ENCODE measurements at places on chromosomes 7 and 10.

- no peak for DNase-seq
These were observed 27.3 kb downstream of the AHCYL2 start for GRCh38 chr7:129252128-129252527.

DNA sequence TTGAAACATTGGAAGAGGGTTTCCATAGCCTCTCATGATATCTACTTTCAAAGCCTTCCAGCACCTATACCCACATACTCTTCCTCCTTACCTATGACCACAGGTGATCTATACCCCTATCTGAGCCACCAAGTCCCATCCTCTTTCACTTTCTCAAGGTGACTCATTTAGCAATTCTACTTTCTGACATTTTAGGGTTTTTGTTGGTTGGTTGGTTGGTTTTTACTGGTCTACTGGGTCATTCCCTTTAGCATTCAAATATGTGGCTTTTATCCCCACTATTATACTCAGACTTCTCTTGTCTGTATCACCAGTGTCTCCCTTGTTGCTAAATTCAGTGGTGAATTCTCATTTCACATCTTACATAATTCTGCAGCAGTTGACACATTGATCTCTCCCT, 130.4 kb upstream of the STEAP4 start:
- no peak for DNase-seq

DNA sequence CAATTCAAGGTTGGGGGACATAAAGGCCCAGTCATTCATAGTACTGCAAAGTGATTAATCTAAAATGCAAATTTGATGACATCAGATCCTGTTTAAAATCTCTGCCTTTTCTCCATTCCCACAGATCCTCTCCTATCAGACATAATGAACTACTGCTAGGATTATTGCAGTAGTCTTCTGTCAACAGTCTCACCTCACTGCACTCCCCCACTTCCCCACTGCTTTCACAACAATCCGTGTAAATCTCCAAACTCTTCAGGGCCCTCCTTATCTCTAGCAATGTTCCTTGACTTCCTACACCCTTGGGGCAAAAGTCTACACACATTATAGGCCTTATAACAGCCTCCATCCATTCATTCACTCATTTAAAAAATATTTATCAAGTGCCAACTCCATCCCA, 112.4 kb downstream of the KBTBD2 start:
- no peak for DNase-seq

- no peak for DNase-seq
These were observed 108.1 kb upstream of the FAM133B start for GRCh38 chr7:92698237-92698841.

DNA sequence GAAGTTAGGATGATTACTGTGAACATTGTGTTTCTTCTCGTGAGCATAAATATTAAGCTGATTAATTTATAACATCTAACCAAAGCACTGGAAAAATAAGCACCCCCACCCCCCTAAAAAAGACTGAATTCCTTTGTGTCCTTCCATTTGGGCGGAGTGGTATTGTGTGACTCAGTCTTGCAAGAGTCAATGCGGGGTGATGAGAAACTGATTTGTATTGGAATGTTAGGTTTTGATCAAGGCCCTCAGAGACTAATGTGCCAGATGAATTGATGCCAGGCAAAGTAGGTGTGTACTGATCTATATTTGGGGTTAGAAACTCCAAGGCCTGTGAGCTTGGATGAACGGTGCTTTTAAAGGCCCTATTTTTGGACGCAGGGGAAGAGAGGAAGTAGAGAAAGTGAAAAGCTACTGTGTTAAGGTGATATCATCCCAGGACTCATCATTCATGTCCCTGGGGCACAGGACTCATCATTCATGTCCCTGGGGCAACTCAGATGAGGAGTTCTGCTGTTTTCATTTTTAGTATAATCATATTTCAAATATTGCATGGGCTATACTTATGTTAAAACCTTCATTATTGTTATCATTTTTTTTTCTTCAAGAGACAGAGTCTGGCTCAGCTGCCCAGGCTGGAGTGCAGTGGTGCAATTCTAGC, 61.3 kb upstream of the PTN start:
- DNase-seq, result no peak

- no peak for DNase-seq
These were observed 128.7 kb upstream of the LYZL1 start for GRCh38 chr10:29160150-29160617.

- DNase-seq, result no peak
These were observed 30.6 kb downstream of the DNMBP start for GRCh38 chr10:99979066-99979685.

DNA sequence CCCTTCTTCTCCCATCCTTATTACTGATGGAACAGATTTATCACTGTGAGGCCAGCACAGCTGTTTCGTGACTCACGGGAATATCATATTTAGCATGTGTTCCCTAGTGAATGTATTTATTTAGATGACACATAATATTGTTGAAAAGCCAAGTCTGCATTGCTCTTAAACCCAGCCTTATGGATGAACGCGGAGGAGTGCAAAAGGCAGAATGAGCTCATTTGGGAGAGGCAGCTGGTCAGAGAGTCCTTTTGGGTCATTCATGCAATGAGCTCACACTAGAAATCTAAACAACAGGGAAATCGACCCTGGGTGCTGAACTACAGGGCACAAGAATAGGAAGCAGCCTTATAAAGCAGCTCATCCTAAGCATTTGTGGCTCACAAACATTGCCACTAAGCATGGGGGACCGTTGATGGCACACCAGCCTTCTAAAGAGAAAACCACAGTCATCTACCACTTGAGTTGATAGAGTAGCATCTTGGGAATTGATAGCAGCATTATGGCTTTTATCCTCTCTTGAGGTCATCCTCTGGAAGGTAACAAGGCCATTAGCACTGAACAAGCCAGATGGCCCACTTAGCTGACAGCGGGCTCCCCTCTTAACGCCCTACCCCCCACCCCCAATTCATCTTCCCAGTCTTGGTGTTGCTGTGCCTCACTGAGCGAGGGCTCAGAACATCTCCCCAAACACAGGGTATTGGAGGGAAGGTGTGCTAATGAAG, 32.9 kb upstream of the SDK1 start:
- DNase-seq, result no peak

DNA sequence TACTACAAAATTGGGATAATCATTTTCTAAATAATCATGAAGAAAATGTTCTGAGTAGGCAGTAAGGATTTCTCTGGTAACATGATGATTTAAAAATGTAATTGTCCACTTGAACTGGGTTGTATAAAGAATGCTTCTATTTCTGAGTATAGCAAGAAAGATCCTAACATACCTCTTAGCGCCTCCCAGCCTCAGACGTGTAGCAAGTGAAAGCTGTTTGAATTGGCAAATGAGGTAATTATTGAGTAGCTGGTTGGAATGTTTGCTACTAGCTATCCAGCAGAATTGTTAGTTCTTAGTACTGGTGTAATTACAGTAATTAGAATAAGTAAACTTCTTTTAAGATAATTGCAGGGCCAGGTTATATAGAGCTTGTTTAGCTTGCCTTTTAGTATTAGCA, 47.9 kb downstream of the SEPTIN7 start:
- no peak for DNase-seq

GRCh38 chr7:82595176-82595575, 151.6 kb upstream of the CACNA2D1 start:
- DNase-seq, result no peak

- no peak for DNase-seq
These were observed 101.5 kb downstream of the ZNF92 start for GRCh38 chr7:65475040-65475726.

DNA sequence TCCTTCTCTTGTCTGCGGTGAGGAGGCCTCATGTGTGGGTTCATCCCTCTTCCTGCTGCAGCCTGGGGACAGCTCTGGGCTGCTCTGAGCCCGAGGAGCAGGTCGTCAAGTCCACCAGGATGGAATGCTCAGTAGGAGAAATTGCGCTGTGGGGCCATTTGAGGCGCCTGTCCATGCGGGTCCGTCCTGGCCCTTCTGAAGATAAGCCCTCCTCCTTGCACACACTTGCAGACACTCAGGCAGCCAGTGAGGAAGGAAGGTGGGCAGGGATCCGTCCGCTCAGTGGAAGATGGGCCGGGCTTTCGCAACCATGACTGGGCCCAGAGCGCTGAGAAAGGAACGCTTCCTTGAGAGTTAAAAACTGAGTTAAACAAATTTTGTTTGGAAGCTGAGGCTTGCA, 356.8 kb downstream of the GLRX3 start:
- DNase-seq, result no peak

DNA sequence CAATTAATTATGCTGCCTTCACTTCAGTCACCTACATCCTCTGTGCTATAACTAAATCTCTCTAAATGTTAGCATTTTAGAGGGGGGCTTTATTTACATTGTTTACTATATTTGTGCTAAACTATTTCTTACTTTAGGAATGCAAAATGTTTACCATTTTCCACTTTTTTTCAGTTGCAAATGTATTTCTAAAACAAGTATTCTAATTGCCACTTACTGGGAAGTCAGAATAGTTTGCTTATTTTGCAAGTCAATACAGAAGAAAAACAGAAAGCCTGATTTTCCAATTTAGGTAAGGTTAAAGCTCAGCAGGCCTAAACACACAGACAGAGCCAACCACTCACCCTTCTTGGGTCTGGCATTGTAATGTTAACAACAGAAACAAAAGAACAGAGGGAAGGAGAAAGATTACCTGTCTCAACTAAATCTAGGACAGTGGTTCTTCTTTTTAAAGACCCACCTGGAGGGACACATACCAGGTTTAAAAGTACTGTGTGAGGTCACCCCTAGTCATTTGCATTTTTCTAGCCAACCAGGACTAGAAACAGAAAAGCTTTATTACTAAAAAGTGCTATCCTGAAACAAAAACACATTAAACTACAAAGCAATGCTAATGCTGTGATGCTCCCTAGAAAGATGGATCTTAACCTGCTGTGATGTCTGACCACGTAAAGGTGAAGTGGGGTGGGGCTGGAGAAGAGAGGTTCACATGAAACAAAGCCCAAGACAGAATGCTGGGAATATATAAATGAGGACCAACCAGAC, 178.2 kb downstream of the SLC25A13 start:
- no peak for DNase-seq

DNA sequence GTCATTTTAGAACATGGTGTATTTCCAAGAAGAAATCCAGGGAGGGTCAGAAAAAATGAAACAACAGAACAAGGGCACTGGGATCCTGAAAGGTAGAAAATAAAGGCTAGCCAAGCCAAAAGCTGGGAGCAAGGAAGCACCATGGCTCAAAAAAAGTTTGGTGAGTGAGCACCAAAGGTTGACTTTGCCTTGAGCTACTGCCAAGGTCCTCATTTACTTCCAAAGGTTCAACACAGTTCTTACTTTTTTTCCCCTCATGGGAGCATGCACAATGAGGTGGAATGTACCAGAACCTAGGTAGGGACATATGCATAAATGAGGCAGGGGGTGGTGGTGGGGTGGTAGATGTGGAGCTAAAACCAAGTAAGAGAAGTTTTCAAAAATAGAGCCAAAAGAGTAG, 182.8 kb downstream of the CPEB3 start:
- no peak for DNase-seq

GRCh38 chr7:142528608-142529408, 220.5 kb upstream of the PRSS1 start:
- DNase-seq, result no peak

DNA sequence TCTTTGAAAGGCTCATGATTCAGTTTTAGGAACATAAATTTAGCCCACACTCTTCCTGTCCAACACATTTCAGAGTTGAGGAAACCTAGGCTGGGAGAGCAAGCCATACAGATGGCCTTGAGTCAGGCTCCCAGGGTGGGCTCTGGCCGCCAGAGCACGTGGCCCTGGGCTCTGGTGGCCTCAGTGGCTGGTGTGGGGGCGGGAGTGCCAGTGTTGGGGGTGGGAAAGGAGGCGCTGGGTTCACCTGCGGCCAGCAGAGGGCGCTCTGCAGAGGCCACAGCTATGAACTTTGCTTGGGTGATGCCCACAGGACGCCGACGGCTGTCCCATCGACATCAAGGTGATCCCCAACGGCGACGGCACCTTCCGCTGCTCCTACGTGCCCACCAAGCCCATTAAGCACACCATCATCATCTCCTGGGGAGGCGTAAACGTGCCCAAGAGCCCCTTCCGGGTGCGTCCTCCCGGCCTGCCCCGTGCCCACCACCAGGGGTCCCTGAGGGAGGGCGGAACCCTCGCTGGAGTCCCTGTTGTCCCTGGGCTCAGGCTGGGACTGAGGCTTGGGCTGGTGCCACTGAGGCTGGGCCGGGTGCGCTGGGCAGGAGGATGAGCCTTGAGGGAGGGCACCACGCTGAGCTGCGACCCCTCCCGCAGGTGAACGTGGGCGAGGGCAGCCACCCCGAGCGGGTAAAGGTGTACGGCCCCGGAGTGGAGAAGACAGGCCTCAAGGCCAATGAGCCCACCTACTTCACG, 11.9 kb downstream of the FLNC start:
- no peak for DNase-seq

DNA sequence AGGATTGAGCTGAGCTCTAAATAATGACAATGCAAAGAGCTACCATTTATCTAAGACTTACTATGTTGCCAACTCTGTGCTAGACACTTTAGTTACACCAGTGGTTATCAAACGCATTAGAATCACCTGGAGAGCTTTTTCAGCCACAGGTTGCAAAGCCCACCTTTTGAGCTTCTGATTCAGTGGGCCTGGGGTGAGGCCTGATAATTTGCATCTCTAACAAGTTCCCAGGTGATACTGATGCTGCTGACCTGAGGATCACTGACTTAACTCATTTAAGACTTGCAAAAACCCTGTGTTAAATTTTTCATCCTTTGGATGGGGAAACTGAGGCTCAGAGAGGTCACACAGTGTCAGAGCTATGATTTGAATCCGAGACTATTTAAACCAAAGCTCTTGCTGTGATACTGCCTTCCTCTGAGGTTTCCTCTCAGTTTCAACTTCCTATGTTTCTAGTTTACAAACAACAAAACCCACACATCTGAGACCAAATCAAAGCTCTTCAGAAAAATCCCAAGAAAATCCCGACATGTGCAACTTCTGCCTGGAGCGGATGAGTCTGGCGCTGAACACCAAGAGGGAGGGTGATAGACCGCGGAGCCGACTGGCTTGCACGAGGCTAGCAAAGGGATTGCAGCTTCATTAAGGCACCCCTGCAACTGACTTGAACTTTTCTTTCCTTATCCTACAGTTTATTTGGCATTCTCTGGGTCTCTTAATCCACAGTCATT, 124.9 kb downstream of the CYP26A1 start:
- no peak for DNase-seq

- DNase-seq, result no peak
These were observed 494.4 kb downstream of the TCERG1L start for GRCh38 chr10:130817046-130817624.

DNA sequence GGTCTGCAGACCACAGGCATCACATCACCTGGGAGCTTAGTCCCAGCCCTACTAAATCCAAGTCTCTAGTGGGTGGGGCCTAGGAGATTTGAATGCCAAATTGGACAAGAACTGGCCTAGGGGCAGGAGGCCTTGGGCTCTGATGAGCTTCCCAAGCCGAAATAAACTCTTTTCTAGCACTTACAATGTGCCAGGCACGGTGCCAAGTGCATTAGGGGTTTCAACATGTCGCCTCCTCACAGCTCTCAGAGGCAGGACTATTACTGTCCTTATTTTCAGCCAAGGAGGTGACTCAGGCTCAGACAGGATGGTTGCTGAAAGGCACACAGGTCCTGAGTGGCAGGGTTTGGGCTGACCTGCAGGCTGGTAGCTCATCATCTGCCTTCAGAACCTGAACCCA, 9.2 kb upstream of the CPA1 start:
- DNase-seq, result no peak

GRCh38 chr10:29687421-29688164, 52.8 kb upstream of the SVIL start:
- DNase-seq, result no peak

GRCh38 chr7:25594122-25594521, 365.8 kb upstream of the NPVF start:
- DNase-seq, result no peak

- DNase-seq, result no peak
These were observed 7.6 kb upstream of the ACBD5 start for GRCh38 chr10:27248215-27248614.

- no peak for DNase-seq
These were observed 121.3 kb downstream of the RGS10 start for GRCh38 chr10:119420950-119421875.
